ENCODE measurements at places on chromosomes 3 and 15.

GRCh38 chr15:67735896-67736295 lies 89.4 kb upstream of the SKOR1 start:
- no peak for DNase-seq

GRCh38 chr3:57068437-57069089 lies 8.1 kb downstream of the SPATA12 start:
- peak; percentile 71 for DNase-seq

- DNase-seq = no peak
Observed at GRCh38 chr3:88758676-88759075, 348.7 kb upstream of the EPHA3 start.

DNA sequence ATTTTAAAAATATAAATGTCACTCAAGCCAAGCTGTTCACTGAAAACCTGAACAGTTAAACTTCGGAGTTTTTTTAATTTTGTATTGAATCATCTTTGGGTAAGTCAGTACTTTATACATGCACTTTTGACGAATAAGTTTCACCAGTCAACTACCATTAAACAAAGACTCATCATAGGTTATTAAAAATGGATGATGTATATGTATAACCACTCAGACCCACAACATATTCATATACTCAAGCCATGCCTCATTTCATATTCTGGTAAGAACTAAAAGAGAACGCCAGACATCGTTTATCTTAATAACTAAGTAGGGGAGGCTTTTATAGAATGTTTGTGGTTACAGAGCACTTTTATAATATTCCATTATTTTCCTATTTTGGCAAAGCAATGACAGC lies 18.3 kb downstream of the MSL2 start:
- no peak for DNase-seq

DNA sequence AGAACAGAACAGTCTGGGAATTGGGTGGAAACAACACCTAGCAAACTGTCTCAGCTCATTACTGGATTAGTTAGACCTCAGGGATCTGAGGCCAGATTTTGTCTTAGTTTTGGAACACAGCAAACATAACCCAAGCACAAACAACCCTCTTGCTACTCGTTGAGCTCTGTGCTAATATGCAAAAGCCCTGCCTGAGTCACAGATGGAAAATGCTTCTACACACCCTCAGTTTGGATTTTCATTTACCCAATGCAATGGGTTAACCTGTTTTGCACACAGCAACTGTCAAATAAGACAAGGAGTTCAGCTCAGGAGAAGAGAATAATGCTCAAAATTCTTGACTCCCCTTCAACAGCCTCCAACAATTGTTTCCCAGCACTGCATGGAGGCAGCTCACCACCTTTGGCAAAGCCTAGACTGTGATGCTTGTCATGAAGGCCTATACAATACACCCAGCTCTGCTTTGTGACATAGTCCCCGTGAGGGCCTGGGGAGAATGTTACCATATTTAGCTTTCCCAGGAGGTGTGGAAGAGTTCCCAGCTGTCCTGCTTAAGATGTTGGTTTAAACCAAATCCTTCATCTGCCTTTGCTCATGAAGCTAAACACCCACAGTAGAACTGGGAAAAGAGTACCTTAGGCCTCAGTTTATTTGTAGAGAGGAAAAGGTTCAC lies 68.9 kb upstream of the MNS1 start:
- no peak for DNase-seq

- DNase-seq = no peak
Observed at GRCh38 chr3:51198477-51198876, 186.6 kb upstream of the MANF start.

DNA sequence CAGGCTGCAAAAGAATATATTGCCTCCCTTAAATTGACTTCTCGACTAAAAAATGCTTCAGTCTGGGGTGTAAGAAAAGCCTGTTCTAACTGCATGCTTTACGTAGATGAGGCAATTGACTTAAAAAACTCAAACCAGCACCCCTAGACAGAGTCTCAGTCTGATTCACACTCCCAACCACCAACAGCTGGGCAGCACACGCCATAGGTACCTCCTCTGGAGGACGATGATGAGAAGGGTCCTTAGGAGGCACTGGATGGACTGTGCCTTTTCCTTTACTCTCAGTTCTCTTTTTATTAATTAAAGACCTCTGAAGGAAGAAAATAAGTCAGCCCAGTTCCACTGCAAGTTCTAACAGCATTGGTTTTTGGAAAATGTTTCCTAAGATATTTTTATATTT lies 175.0 kb downstream of the PDZRN3 start:
- DNase-seq = no peak

GRCh38 chr3:178684881-178685590 lies 148.8 kb downstream of the KCNMB2 start:
- peak; percentile 9 for DNase-seq

- DNase-seq = no peak
Observed at GRCh38 chr3:35519936-35520335, 119.4 kb upstream of the ARPP21 start.

DNA sequence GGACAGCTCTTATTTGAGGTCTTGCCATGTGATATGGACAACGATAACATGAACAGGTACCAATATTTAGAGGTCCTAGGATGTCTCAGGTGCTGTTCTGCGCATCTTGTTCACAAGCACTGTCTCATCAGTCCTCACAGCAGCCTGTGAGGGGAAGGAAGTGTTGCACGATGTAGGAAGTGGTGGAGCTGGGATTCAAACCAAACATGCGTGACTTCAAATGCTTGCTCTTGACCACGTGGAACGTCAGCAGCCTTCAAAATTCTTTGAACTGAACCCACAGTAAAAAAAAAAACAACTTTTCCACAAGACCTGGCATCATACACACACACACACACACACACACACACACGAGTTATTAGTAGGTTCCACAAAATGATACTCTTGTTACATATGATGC lies 153.4 kb upstream of the SMAD3 start:
- DNase-seq = no peak

DNA sequence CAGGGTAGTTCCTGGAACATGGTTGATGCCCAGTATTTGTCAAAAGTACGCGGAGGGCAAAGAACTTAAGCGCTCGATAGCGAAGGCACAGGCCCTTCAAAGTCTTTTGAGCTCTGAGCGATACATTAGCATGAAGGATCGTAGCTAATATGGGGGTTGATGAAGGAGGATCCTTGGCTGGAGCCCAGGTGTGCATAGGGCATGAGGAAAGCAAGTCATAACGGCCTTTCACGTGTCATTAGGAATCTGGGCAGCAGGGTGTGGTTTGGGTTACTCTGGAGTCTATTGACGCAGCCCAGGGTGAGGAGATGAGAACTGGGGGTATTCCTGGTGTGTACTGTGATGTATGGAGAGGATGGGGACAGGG lies 31.7 kb downstream of the SPINK8 start:
- peak; percentile 32 for DNase-seq

DNA sequence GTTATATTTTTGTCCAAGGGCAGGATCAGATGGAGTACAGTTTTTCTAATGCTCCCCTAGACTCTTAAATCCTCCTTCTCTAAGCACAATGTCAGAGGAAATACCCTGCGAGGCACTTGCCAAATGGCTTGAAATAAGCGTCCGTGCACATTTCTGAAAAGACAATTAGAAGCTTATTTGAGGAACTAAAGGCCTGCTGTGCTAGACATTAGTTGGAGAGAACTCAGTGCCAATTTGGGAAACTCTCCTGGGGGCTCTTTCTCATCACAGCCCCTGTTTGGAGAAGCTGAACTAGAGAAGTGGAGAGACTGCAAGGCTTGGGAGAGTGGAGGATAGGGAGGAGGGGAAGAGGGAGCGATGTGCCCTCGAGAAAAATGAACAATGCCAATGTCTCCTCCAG lies 247.6 kb upstream of the C2CD4B start:
- no peak for DNase-seq

GRCh38 chr3:117630885-117631284 lies 921.3 kb downstream of the TUSC7 start:
- DNase-seq = no peak

DNA sequence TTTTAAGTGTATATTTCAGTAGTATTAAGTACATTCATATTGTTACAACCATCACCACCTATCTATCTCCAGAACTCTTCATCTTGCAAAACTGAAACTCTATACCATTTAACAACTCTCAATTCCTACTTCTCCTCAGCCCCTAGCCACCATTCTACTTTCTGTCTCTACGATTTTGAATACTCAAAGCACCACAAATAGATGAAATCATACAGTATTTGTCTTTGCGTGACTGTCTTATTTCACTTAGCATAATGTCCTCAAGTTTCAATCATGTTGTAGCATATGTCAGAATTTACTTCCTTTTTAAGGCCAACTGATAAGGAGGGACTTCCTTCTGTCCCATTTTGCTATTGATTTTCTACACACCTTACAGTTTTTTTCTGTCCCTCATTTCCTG lies 593.3 kb downstream of the FHIT start:
- no peak for DNase-seq

DNA sequence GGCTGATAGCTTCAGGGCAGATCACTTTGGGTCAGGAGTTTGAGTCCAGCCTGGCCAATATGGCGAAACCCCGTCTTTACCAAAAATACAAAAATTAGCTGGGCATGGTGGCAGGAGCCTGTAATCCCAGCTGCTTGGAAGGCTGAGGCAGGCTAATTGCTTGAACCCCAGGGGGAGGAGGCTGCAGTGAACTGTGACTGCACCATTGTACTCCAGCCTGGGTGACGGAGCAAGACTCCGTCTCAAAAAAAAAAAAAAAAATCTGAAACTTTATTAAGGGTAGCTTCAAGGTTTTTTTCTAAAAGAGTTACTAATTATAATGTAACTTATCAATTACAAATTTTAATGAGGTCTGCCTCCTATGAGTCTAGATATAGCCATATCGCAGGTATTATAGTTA lies 5.1 kb downstream of the NECTIN3 start:
- DNase-seq = no peak

DNA sequence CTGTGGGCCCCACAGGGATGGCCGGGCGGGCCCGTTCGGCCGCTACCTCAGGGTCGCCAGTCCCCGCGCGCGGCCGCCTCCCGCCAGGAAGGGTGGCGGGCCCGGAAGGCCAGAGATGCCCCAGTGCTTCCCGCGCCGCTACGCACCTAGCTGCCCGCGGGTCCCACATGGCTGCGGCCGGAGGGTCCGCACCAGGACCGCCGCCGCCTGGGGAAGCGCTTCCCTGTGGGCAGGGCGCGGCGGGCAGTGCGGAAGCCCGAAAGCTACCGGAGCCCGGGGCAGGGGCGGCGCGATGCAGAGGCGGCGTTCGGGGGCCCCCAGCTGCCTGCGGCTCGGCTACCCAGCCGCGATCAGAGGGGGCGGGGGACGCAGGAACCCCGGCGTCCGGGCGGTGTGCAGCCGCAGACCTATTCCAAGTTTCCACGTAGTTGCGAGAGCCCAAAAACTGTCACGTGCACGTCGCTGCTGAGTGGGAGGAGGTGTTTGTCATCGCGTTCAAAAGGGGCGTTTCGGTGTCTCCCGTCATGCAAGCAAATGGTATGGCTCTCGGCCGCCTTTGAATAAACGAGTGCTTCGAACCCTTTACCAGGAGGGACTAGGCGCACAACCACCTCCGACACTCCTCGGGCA lies at the start of gene TRANK1:
Gene TRANK1 (minus strand): TSS at position 414 of the 630 bp plus-strand sequence. CDS start 245 bp downstream, at position 169.
- peak; percentile 60 for DNase-seq

GRCh38 chr15:58277333-58277732 lies 139.2 kb downstream of the AQP9 start:
- DNase-seq = no peak

GRCh38 chr15:63987796-63988378 lies 58.4 kb downstream of the DAPK2 start:
- DNase-seq = no peak

DNA sequence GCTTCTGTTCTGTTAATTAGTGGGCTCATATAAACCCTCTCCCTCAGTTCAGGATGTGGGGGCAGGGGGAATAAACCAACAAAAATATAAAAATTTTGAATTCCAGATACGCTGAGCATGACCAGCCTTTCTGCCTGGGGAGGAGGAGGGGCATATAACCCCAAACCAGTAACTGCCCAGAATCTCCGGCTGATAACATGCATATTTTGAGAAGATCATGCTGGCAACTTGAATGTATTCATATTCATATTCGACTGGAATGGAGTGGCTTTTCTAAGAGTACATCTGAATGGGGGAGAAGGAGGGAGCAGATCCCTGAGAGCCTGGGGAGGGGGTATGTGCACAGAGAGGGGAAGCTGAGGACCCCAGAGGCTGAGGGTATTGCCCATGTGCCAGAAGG lies 54.5 kb upstream of the LCTL start:
- no peak for DNase-seq

DNA sequence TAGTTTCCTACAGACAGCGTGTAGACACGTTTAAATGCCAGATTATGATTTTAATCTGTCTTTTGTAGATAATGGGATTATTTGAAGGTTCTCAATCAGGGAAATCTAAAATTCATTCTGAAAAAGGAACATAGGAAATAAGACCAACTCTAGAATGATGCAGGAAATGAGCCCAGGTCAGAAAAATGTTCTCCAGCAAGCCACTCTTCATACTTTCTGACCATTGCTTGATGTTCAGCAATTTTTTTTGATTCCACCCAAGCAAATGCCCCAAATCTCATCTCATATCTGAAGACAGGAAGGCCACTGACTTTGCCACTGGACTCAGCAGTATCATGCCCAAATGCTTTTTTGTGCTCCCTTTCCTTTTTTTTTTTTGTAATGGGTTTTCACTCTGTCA lies 373.4 kb downstream of the LPP start:
- DNase-seq = peak; percentile 64

All from fibroblast of skin of back (primary cell).